Right renal cortex interstitium (tissue), 3 donors: ENCODE measurements at places on chromosomes 4 and X.

DNA sequence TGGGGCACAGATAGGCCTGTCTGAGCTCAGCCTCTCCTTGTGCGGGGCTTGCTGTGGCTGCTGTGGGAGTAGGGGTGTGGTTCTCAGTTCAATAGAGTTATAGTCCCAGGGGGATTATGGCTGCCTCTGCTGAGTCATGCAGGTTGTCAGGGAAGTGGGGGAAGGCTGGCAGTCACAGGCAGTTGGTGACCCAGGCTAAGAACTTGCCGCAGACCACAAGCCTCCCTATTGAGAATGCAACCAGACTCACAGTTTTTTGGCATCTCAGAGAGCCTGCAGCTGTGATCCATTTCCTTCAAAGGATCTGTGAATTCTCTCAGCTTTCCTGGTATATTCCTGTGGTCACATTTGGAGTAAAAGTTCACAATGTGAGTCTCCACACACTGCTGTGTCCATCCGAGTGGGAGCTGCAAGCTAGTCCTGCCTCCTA lies 364.9 kb downstream of the ZNF674 start:
- DNase-seq = no peak

DNA sequence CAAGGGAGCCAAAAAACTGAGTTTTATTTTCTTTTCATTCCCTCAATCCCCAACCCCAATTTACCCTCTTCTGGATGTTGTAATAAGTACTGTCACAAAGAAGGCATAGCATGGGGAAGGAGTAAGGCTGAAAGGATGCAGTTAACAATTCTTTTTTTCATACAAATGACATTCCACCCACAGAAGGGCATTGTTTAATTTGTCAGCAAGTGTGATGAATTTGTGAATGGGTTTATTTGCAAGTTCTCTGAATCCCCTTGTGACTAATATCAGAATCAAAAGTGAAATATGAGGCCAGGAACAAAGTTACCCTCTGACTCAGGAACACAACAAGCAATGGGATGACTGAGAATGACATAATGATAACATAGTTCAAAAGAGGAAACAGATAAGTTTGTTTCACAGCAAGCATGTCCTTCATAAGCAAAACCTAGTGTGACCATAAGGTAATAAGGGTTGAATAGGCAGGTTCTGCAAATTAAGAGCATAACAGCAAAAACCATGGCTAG lies 2.1 kb downstream of the GEMIN8 start:
- DNase-seq = no peak

DNA sequence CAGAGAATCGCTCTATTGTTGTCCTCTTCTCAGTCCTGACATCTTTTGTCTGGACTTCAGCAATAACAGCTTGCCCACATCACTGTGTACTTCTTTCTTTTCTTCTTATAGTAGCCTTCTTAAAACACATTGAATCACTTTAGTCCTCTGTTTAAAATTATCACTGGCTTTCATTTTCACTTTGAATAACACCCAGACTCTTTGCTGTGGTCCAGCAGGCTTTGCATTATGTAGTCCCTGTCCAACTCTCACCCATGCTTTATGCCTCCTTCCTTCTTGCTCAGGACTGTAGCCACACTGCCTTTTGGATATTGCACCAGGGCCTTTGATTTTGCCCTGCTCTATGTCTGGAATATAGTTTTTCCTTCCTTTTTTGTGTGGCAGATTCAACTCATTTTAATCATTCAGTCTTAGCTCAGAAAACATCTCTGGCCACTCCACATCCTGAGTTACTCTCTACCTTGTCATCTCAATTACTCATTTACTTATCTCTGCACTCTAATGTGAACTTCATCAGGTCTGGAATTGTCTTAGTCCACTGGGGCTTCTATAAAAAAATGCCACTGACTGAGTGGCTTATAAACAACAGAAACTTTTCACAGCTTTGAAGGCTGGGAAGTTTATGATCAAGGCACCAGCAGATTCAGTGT lies 168.2 kb downstream of the C4orf33 start:
- no peak for DNase-seq

- no peak for DNase-seq
Observed at GRCh38 chr4:69951602-69952001, 13.9 kb downstream of the CSN2 start.

- DNase-seq = no peak
Observed at GRCh38 chrX:5236096-5236495, 992.6 kb downstream of the NLGN4X start.

DNA sequence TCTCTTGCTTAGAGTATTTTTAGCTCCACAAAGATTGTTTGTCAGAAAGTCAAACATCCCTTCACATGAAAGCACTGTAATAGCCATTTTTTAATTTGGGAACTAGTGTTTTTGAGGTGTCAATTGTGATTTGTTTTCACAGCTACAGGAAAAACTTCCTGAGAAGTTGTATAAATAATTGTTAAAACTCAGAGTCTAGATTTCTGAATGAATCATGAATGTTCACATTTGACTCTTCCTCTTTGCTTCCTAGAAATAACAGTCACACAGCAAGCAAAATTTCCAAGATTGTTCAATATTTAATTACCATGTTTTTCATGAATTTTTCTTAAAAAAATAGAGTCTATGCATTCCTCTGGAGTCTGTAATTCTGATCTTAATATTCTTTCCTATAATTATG lies 156.9 kb upstream of the SLC7A11 start:
- no peak for DNase-seq

- DNase-seq = no peak
Observed at GRCh38 chrX:155577682-155578081, 35.1 kb downstream of the TMLHE start.

DNA sequence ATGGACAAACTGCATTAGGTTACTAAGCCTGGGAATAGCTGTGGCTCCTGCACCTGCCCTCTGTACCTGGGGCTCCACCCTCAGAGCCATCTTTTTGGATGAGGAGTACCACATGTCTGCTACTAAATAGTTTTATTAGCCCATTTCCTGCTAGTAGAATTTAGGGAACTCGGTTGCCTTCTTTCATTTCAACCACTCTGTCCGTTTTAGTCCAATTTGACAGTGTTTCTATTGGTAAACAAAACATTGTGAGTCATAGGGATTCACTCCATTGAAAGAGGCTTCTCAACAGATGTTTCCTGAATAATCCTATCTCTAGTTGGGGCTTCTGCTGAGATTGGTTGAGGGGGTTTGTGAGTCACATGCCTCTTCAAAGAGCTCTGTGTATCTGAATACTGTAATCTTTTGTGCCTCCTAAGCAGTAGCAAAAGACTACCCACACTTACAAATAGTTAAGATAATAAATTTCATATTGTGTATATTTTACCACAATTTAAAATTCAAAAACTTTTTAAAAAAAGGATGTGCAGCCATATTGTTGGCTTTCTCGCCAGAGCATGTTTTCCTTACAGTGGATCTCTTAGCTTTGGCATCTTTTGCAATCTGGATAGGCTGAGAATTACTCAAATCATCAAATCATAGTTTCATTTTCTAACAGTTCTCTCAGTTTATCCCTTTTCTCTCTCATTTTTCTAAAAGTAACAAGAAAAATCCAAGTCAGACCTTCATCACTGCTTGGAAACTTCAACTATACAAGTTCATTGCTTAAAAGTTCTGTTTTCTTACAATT lies 9.9 kb downstream of the FAM200B start:
- no peak for DNase-seq

DNA sequence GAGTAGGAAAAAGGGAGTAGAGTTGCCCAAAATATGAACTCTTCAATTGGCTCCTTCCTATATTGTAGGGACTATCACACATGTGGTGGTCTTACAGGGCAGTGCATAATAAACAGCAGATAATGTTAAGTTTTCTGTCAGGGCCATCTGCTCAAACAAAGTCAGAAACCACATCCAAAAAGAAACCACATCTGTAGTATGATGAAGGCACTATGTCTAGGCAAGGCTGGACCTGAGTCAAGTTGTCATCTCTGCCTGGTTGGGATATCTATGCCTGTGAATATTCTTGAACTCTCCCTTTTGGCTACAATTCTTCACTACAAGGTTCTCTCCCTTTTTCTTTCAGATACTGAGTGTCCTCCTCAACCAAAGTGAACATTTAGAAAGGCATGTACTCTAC lies 109.4 kb upstream of the C1GALT1C1 start:
- no peak for DNase-seq

DNA sequence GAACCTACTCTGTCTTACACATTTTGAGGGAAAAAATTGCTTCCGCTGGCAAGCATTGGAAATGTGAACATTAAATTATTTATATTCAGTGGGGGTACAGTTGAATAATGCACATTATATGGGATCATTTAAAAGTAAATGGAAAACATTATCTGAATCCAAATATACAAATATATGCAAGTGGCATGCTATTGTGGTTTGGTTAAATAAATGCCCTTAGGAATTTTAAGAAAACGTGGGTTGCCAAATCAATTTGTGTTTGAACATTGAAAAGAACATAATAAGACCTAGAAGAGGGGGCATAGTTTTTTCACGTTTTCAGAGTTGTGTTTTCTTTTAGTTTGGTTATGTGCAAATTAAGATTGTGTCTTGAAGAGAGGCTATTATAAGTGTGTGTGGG lies 230.5 kb upstream of the PRKX start:
- DNase-seq = no peak

DNA sequence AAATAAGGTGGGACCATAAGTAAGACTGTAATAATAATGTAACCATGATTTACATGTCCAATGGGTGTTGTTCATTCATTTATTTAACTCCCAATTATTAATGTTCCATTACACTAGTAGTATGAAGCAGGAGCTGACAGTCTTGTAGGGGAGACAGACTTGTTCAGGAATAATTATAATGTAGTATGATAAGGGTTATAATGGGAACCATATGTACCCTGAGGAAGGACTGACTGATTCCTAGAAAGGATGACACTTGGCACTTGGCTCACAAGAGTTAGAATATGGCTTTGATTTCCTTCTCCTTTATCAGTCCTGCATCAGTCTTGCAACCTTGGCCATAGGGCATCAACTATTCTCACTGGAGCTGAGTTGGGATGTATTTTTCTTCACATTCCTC lies 24.2 kb downstream of the PCDH7 start:
- DNase-seq = no peak

GRCh38 chrX:132219343-132219768 lies at the start of gene RAP2C:
RAP2C (minus strand) TSS chrX:132219447; CDS start chrX:132217268, 2,179 bp downstream.
- DNase-seq = no peak

GRCh38 chr4:51960486-51960885 lies 59.7 kb downstream of the LRRC66 start:
- no peak for DNase-seq

- DNase-seq = no peak
Observed at GRCh38 chr4:81573840-81574239, 102.1 kb upstream of the RASGEF1B start.

DNA sequence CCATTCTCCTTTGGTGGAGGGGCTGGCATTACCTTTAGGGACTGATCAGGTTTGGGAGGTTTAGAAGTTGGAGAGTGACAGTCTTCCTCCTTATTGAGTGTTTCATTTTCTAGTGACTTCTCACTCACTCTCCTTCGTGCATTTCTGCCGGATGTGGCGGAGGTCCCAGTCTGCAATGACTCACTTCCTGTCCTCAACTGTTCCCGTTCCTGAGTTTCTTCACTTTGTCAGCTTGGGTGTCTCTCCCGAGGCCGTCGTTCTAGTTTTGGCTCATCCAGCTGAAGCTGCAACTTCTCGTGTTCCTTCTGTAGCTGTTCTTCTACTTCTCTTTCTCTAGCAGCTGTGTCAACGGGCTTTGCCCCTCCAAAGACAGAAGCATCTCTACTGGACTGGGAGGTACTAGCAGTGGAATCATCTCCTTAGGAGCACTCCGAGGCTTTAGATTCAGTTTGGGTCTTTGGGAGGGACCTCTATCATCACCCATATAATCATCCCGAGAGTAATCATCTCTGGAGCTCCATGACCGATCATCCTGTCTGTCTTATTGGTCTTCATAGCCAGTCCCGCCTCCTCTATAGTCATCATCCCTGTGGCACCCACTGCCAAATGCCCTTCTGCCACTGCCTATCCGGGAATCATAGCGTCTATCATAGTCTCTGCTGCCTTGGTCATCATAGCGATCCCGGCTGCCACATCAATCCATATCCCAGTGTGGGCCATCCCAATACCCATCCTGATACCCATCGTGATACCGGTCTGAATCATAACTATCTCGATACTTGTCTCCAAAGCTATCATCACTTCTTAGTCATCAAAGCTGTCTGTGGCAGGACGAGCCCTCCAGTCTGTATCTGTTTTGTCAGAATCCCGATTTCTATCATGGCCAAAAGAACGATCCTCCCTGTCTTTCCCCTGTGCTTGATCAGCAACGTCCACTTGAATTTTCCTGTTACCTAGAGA lies 35.3 kb upstream of the VSIG4 start:
- no peak for DNase-seq

DNA sequence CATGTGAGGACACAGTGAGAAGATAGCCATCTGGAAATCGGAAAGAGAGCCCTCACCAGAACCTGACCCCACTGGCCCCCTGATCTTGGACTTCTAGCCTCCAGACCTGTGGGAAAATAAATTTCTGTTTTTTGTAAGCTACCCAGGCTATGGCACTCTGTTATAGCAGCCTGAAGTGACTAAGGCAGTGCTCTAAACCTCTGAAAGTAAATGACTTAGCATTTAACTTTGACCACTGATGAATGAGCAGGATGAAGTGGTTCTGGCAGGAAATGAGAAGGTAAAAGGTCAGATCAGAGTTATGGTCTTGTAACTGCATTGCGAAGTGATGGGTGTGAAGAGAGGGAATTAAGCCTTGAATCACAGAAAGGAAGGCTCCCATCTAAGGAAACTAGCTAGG lies 17.0 kb downstream of the GPAT3 start:
- no peak for DNase-seq

DNA sequence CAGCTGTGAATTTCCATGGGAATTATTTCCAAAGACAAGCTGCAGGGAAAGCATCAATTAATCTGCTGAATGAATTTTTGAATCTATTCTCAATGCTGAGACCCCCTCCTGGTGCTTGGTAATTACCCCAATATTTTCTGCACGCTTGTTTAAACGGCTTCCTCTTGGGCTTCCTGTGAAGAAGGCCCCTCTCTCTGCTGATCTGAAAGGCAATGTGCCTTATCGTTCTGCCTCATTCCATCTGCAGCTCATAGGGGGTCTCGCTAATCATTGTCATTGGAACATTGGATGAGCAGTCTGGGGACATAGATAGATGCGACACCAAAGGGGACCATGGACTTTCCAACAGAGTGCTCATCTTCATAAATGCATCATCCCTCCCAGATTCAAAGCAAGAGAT lies 851.6 kb downstream of the PDHA2 start:
- DNase-seq = no peak

DNA sequence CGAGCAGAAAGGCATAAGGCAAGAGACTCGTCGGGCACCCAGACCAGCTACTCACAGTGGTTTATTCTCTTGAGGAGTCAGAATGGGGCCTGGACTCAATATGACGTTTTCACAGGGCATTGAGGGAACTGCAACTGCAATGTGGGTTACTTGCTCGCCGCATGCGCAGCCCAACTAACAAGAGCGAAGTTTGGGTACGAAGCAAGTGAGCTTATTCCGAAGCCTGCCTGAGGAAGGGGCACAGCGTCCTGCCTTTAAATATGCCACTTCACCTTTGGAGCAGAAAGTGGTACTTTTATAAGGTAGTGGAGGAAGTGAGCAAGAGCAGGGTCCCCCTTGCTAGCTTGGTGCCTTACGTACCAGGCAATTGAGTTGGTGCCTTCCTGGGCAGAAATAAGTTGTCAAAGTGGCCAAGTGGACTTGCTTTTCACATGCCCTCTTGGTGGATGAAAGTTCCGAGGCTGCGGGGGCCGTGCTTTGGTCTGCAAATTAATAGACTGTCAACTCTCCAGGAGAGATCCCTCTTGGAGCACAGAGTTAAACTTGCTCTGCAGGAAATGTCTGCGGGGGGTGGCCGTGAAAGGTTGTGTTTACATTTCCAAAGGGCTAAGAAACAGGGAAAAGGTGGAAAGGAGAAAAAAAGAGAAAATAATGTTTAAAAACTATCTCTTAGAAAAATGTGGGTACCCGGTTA lies 480.4 kb downstream of the TRIML1 start:
- DNase-seq = no peak
